ENCODE measurements at places on chromosomes 12 and 14.

DNA sequence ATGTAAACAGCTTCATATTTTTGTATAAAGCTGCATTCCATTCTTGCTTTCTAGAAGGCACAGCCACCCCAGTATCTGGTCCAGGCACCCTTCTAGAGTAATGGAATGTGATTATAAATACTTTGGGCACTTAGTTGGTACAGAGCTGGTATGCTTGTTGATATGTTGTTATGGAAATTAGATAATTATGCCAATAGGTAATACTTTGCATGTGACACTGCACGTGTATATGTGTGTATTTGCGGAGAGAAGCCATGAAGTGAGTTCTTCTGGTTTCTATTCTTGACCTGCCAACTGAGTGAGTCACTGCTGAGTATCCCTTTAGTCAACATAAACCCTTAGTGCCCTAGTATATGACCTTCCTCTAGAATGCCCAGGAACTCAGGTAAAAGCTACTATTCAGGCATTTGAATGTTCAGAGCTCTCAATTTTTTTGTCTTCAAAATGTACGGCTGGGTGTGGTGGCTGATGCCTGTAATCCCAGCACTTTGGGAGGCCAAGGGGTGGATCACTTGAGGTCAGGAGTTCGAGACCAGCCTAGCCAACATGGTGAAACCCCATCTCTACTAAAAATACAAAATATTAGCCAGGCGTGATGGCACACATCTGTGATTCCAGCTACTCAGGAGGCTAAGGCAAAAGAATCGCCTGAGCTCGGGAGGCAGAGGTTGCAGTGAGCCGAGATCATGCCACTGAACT is 6.2 kb upstream of the TCP11L2 start:
- no peak for DNase-seq

DNA sequence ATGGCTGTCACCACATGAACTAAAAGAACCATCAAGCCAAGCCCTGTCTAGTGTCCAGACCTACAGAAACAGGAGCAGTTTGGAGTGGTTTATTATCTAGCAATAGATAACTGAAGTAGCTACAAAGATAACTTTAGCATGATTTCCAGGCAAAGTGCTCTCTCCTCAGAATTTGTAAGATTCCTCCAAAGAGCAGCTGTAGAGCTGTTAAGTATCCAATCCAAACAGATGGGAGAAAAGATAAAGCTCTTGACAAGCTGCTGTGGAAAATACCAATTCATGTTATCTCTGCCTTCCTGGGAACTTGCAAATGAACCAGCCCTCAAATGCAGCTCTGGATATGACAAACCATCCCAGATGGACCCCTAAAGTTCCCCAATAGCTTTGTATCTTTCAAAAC is 78.9 kb upstream of the RESF1 start:
- no peak for DNase-seq

GRCh38 chr12:738712-739111 is 13.7 kb upstream of the WNK1 start:
- DNase-seq: no peak

GRCh38 chr14:99513183-99513694 is 32.0 kb downstream of the CCNK start:
- DNase-seq: no peak

GRCh38 chr12:113142173-113142885 is 6.8 kb upstream of the RASAL1 start:
- DNase-seq: no peak

DNA sequence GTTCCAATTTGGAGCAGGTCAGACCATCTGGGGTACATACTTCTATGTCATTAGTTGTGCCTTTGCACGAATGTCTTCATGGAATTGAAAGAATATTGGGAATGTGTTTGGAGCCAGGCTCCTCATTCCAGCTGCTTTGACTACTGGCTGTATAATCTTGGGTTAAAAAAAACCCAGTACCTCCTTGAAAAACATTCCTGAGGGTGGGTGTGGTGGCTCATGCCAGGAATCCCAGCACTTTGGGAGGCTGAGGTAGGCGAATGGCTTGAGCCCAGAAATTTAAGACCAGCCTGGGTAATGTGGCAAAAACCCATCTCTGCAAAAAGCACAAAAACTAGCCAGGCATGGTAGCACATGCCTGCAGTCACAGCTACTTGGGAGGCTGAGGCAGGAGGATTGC is 125.6 kb downstream of the TTC8 start:
- no peak for DNase-seq

- DNase-seq: no peak
These were observed 13.6 kb downstream of the LRRK2 start for GRCh38 chr12:40238266-40238902.

DNA sequence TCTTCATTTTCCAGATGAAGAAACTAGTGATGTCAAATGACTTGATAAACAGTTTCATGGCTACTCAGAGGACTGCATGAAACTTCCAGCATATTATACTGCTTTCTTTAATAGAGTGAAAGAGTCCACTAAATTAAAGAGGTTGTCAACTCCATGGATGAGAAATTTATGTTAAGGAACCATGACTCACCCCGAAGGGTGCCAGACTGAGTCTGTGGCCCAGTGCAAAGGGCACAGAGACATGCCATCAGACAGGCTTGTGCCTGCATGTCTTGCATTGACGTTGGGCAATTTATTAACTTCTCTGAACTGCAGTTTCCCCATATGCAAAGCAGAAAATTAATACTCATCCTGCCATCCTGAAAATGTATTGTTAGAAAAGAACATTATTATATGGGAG is 382.4 kb downstream of the APAF1 start:
- no peak for DNase-seq

DNA sequence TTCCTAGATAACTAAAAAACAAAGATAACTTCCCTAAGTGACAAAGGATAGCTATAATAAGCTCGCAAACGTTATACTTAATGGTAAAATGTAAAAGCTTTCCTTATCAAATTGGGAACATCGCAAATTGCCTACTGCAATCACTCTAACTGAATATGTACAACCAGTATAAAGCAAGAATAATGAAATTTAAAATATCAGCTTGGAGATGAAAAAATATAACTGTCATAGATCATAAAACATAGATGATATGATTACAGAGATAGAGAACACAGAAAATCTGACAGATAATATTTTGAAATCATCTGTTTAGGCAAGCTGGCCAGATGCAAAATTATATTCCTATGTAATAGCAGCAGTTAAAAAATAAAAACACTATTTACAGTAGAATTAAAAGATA is 64.0 kb downstream of the BCAT1 start:
- no peak for DNase-seq

DNA sequence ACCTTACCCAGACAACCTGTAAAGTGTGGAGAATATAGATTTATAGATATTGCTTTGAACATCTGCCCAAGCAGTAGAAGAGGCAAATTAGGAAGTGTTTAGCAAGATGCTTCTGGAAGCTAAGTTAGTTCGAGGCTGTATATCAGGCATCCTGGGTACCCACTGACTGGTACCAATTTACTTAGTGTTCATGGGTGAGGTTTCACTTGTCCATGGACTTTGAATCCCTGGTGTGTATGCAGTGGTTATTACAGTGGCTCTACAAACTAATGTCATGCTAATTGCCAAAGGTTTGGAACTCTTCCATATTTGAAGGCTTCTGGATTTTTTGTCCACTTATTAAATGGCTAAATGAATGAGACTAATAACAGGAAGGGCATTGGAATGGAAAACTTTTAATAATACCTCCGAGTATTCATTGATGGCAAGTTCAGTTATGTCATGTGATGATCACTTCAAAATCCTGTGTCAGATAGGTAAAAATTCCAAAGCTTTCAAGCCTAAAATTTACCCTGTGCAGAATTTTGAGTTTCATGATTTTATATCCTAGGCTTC is at the start of gene OR4E2:
OR4E2 (plus strand) TSS at position 505 of the 555 bp plus-strand sequence. CDS start 11,248 bp downstream, outside the sequence.
- DNase-seq: no peak

- DNase-seq: no peak
These were observed 55.4 kb upstream of the DDX11 start for GRCh38 chr12:31018106-31018789.

- no peak for DNase-seq
These were observed 91.9 kb downstream of the DICER1 start for GRCh38 chr14:95065411-95065810.

DNA sequence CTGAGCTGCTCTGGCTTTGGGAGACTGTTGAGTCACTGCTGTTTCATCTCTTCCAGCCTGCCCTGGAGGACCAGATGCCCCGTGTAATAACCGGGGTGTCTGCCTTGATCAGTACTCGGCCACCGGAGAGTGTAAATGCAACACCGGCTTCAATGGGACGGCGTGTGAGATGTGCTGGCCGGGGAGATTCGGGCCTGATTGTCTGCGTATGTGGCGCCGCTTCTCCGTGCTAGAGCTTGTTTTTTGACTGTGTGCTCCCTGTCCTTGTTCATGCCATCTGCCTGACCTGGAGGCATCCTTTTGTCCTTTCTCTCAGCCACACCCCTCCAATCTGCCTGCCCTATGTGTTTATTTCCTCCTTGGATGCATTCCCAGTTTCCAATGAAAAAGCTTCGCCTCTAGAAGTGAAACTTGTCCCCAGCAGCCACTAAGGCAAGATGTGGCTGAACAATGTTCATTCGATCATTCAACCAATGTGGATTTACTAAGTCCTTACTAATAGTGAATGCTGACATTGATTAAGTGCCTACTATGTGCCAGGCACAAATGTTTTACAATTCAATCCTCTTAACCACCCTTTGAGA is 98.6 kb downstream of the NT5DC3 start:
- DNase-seq: no peak

- no peak for DNase-seq
These were observed 336.1 kb downstream of the BCL11B start for GRCh38 chr14:98935921-98936320.

DNA sequence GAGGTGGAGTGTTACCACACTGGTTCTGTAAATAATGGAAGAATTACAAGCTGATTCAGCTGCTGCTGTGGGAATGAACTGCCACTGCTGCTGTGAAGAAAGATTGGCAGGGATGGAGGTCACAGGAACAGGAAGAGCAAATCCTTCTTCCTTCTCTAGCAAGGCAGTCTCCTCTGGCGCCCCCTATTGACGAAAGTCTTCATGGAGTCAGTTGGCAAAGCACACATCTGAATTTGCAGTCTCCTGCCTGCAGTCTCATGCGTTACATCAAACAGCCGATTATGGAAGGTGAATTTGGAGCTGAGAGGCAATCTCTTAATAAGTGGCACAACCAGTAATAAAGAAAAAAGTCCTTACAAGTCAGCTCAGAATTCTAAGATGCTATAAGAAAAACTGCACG is 106.0 kb upstream of the TMTC1 start:
- no peak for DNase-seq

DNA sequence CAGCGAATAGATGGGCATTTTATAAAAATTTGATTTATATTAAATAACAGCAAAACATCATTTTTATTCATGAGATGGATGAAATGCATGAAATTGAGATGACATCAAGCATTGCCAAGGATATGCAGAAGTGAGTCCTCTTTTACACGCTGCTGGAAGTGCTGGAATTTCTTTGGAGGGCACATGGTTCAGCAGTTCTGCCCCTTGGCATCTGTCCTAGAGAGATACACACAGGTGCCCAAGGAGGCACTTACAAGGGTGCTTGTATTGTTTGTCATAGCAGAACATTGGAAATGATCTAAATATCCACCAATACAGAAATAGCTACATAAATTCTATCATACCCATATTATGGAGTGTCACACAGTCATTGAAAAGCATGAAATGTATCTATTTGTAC is 441.1 kb upstream of the TMPO start:
- no peak for DNase-seq

DNA sequence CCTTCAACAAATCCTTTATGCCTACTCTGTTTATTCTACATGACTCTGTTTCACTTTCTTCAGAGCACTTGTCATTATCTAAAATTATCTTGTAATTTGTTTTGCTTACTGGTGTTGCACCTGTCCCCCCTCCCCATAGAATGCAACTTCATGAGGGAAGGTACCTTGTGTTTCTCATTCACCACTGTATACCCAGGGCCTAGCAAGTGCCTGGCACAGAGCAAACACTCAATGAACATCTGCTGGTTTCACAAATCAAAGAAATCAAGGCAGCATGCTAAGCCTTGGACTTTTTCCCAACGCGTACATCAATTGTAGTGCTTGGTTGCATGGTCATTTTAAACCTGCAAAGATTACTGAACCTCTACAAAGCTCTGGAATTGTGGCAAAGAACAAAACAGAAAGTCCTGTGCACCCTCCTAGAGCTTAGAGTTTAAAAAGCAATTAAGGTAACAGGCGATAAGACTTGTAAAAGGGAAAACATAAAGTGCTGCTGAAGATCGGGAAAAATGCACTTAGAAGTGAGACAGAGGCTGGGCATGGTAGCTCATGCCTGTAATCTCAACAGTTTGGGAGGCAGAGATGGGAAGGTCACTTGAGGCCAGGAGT is 479.1 kb downstream of the MED13L start:
- no peak for DNase-seq

GRCh38 chr12:70964867-70965510 is 44.5 kb upstream of the PTPRR start:
- no peak for DNase-seq

DNA sequence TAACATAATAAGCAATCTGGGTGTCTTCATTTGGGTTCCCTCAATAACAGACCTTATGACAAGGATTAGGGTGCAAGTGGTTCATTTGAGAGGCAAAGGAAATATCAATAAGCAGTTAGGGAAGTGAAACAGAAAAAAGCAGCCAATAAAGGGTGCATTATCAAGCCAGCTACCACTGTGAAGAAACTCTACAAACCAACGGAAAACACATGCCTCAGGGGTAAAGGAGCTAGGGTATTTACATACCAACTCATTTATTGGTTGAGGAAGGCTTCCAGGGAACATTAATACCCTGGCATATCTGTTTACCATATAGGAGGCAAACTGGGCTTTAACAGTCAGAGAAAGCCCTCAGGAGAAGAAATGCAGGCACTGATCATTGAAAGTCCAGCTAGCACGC is 22.7 kb upstream of the IFNG-AS1 start:
- no peak for DNase-seq

GRCh38 chr12:18479256-18479655 is 217.9 kb downstream of the PIK3C2G start:
- DNase-seq: no peak

DNA sequence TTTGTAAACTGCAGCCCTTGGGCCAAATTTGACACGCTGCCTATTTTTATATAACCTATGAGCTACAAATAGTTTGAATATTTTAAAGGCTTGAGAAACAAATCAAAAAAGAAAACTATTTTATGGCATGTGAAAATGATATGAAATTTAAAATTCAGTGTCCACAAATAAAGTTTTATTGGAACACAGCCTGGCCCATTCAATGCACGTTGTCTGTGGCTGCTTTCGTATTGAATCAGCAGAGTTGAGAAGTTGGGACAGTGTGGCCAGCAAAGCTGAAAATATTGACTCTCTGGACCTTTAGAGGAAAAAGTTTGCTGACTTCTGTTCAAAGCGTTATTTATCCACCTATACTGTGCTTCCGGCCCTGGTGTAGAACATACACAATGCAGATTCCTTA is 654.2 kb downstream of the MED13L start:
- DNase-seq: no peak

DNA sequence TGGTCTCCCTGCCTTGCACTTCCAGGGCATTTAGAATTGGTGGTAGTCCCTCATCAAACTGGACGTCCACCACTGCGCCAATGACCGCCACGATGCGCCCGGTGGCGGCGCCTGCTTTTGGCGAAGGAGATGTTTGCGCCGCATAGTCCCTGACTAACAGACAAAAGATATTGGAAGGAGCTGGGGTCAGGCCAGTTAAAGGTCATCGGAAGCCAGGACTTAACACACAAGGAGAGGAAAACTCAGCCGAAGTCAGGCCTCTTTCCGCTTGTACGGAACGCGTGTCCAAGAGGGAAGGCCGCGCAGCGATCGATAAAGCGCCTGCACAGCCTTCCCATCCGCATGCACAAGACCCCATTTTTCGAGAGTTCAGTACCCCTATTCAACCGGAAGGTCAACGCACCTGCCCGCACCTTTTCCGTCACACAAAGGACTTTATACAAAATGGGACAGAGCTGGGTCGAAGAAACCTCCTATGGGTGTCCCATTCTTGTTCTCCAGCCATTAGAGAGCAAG is 525 bp downstream of the ATP5F1B start:
- DNase-seq: no peak

Measured in stimulated activated CD8-positive, alpha-beta memory T cell treated with anti-CD3 and anti-CD28 coated beads, Interleukin-4, amount 100 ng/mL, for 1 hour (primary cell).